Activated CD8-positive, alpha-beta memory T cell treated with anti-CD3 and anti-CD28 coated beads for 24 hours (primary cell): ENCODE measurements at places on chromosomes 1 and 21.

GRCh38 chr1:198499588-198499987 lies 40.9 kb downstream of the ATP6V1G3 start:
- no peak for DNase-seq

GRCh38 chr1:42931108-42931539 lies 27.5 kb downstream of the SLC2A1 start:
- peak; percentile 78 for DNase-seq

DNA sequence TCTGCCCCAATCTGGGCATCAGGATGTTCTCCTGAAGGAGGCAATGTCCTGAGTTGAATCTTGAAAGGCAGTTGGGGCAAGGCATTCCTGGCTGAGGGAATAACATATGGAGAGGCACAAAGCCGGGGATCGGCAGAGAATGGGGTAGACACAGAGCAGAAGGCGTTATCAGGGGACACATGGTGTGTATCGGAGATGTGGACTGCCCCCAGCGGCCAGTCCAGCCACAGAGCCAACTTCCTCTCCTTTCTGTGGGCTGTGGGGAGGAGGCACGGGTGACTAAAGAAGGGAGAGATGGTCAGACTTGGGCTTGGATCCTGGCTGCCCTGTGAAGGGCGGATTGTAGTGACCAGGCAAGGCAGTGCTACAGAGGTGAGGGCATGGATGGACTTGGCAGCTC lies 32.1 kb downstream of the FOXD2 start:
- no peak for DNase-seq

GRCh38 chr1:23224739-23225648 lies 7.7 kb upstream of the HTR1D start:
- no peak for DNase-seq

- DNase-seq = no peak
Measured at GRCh38 chr21:35664683-35665082, 395.6 kb downstream of the SETD4 start.

DNA sequence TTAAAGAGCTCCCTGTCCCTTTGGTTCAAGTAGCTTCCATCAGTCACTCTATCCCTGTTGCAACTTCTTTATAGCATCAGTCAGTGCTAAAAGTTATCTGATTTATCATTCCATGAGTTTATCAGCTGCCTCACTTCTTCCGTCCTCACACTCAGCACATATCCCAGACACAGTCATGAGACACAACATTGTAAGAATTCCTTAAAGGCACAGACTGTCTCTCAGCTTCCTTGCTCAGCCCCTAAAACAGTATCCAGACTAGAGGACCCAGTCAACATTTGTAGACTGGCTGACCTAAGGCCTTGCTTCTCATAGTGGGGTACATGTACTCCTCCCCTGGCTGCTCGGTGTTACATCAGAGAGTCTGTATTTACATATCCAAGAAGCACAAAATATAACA lies 164.9 kb upstream of the ADGRL2 start:
- no peak for DNase-seq

DNA sequence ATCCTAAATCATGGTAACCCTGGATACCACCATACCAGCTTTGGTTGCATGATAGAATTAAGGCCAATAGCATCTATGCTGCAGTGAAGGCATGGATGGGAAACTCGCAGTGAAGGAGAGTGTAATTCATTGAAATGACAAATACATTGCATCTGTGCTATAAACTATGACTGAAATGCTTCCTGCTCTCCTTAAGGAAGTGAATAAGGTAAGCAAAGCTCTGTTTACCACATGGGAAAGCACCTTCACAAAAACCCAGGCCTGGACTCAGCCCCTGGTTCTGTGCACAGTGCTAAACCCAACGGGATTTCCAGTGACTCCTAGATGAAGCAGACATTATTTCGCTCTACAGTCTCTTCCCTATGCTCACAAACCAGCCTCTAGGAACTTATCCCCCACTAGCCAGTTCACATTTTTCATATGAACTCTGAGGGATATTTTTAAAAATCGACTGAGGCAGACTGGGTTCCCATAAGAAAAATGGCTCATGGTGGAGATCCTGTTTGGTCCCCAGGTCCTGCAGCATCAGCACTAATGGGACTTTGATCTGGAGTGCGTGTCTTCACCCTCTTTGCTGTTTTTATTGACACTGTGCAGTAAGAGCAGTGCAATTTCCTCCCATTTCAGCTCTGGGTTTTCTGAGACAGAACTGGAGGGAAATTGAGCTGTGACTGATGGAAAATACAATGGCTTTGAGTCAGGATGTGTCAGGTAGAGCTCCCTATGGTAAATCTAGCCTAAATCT lies 362.7 kb downstream of the SIPA1L2 start:
- no peak for DNase-seq

DNA sequence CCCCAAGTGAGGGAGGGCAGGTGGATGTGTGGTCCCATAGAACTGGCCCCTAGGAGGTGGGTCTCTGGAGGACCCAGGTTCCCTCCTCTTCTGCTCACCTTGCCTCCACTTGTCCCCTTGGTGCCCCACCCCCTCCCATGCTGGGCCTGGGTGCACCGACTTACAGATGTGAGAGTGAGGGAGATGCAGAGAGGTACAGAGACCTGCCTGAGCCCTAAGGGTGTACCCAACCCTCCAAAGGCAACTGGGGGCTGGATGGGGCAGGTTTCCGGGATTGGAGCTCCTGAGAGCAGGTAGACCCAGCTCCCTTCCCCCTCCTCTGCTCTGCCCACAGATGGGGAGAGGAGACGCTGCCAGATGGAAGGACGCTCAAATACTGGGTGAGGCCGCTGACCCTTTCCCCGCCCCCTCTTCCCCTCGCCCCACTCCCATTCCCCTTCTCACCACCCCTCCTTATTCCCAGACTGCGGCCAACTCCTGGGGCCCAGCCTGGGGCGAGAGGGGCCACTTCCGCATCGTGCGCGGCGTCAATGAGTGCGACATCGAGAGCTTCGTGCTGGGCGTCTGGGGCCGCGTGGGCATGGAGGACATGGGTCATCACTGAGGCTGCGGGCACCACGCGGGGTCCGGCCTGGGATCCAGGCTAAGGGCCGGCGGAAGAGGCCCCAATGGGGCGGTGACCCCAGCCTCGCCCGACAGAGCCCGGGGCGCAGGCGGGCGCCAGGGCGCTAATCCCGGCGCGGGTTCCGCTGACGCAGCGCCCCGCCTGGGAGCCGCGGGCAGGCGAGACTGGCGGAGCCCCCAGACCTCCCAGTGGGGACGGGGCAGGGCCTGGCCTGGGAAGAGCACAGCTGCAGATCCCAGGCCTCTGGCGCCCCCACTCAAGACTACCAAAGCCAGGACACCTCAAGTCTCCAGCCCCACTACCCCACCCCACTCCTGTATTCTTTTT lies 10.3 kb downstream of the TINAGL1 start:
- DNase-seq = peak; percentile 54

DNA sequence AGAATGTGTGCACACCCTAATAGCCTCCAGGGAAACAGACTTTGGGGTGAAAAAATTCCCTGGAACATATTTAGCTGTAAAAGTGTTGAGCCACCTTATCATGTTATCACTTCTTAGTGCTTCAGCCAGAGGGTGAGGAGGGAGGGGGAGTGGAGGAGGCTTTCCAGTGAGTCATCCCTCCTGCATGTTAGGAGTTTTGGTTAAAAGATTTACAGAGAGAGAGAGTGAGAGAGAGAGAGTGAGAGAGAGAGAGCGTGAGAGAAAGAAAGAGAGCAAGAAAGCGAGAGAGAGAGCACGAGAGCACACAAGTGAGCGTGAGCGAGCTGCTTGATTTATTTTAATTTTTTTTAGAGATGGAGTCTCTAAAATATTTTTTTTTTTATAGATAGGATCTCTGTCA lies 13.5 kb upstream of the CACNA1E start:
- no peak for DNase-seq
